Skeletal muscle cell (primary cell): ENCODE measurements at places on chromosomes 6 and 20.

DNA sequence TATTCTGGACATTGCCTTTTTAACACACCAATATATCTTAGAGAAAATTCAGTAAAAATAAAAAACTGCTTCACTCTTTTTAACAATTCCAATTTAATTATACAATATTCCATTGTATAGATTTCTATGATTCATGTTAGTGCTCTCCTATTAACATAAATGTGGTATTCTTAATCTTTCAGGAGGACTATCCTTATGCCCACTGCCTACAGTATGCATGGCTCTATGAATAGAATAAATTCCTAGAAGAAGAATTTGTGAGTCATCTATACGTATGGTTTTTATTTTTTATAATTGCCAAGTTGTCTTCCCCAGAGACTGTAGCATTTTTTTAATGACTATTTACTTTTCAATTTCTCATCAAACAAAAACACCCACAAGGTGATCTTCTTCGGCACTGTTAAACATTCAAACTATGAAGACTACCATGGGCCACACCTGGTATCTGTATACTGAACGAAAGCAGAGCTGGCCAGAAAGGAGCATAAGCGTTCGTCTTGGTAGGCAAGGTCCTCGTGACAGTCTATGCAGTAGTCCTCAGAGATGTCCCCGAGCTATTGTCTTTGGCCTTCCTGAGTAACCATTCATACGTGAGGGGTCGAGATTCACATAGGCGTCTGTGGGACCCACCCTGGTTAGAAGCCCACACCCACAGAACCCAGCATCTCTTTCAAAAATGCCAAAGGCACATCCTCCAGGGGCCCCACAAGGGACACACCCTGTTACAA, 74.6 kb downstream of the KIF16B start:
- DNase-seq: no peak

DNA sequence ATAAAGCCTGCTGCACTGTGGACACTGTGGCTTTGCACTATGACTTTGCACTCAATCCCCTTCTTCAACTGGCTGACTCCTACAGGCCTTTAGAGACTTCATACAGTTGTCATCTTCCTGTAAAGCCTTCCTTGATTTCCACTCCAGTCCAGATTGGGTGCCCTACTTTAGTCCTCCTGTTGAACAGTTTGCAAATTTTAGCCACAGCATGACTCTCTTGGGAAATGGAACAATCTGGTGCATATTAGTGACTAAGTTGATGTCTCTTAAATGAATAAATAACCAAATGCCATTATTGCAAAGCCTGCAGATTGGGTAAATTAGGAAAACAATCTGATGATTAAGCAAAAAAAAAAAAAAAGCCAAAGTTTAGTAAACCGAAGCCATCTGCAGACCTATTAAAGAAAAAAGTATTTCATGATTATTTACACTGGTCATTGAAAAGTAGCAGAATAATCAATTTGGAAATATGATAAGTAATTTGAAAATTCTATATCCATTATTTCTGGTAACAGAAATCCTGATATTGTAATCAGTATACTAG, 12.6 kb downstream of the PLCB4 start:
- no peak for DNase-seq

DNA sequence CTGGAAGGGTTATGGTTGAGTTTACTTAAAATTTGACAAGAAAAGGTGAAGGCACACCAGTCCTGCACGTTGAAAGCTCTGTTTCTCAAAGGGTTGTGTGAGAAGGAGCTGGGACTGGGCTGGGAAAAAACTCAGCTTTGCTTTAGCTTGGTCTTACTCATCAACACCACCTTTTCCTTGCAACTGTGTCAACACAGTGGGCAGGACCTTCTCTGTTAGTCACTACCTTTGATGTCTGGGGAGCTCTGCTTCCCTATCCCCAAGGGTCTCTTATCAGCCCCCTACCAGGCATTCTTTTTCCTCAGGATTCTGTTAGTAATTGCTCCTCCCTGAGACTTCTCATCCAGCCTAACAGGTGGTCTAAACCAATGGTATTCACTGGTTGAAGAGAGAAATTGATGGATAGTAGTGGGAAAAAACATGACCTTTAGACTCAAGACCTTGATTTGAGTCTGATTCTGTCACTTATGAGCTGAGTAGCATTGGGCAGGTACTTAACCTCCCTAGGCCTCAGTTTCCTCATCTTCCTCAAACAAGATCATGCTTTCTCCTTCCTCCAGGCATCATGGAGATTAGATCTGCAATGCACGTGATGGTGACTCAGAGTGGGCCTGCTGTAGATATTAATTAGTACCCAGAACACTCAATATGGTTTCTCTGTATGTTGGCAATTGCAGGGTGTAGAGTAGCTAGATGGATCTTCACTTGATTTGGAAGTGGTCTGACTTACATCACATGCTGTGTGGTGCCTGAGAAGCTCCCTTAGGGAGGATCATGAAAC, 17.2 kb upstream of the FOXA2 start:
- no peak for DNase-seq

DNA sequence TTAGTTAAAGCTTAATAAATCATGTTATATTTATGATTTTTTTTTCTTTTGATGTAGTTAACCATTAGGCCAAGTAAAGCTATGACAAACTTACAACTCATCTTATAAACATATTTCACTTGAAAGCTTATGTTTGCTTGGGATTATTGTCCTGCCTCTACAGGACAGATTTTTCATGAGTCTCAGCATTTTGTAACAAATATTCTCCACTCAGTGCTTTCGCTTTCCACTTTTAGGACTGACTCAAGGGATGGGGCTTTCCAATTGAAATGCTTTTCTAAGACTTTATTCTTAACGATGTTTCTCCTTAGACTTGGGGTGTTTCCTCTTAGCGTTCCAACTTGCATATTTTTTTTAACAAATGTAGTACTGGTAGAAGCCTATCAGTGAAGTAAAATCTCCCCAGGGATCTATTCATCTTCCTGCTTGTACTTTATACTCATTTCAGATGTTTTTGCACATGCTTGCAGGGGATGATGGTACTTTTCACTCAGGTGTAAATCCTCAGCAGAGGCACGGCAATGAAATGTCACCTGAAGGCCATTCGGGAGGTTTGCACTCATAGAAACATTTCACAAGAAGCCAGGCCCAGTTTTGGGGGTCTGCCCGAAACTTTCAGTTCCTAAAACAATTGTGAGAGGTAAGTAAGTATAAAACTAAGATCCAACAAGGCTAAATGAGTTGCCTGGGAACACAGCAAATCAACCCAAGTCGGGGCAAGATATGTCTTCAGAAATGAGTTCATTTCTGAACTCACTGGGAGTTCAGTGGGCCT, 298.1 kb upstream of the FOXQ1 start:
- DNase-seq: no peak

GRCh38 chr6:109087661-109088264, 6.9 kb downstream of the SESN1 start:
- no peak for DNase-seq

DNA sequence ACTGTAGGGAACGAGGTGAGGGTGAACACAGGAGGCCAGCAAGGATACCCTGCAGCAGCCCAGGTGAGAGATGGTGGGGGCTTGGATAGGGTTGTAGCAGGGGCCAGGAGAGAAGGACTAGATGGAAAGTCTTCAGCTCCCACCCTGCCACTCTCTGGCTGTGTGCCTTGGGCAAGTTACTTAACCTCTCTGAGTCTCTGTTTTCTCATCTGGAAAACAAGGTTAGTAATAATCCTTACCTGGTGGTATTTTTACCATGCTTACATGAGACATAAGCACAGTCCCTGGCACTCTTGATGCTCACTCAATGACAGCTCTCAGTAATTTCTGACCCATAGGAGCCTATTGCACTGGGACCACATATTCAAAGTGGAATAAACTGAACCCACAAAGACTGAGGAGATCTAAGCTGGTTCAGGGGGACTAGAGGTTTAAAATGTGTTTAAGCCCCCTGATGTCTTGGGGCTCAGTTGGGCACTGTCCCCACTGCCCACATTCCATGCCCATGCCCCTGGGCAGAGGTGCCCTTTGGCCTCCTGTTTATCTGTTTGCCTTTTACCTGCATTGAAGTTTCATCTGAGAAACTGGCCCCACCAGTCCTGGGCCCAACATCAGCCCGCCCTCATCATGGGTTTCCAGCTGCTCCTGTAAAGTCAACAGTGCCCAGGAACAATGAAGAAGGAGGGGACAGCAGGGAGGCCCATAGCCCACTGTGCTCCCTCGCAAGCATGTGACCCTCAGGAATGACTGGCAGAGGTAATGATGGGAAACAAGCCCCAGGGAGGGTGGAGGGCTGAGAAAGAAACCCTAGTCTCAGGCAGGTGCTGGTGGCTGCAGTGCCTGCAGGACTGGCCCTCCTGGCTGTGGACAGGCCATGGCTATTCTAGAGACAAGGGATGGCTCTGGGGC, 104.0 kb downstream of the VEGFA start:
- no peak for DNase-seq

DNA sequence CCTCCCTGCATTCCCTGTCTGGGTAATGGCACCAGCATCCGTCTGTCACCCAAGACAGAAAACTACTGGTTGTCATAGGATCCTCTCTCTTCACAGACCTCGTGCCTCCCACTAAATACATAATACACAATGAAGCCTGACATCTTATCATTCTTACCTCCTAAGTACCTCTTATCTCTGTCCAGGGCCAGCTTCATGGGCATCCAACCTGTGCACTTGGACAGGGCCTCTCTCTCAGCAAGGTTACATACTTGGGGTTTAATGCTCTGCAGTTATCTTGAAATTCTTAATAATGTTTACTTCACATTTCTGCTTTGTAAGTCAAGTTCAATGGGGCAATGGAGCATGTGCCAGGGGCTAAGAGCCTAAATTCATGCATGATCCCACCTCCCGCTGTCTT, 30.8 kb upstream of the KLHL31 start:
- no peak for DNase-seq

GRCh38 chr20:21134883-21135493, 9.1 kb downstream of the KIZ start:
- DNase-seq: no peak

DNA sequence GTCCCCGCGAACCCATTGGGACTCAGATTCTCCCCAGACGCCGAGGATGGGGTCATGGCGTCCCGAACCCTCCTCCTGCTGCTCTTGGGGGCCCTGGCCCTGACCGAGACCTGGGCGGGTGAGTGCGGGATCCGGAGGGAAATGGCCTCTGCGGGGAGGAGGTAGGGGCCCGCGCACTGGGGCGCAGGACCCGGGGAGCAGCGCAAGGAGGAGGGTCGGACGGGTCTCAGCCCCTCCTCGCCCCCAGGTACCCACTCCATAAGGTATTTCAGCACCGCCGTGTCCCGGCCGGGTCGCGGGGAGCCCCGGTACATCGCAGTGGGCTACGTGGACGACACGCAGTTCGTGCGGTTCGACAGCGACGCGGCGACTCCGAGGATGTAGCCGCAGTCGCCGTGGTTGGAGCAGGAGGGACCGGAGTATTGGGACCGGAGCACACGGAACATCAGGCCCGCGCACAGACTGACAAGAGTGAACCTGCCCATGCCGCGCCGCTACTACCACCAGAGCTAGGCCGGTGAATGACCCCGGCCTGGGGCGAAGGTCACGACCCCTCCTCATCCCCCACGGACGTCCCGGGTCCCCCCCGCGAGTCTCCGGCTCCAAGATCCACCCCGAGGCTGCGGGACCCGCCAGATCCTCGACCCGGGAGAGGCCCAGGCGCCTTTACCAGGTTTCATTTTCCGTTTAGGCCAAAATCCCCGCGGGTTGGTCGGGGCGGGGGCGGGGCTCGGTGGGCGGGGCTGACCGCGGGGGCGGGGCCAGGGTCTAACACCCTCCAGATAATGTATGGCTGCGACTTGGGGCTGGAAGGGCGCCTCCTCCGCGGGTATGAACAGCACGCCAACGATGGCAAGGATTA, 15.7 kb upstream of the HLA-A start:
- no peak for DNase-seq

- no peak for DNase-seq
Measured at GRCh38 chr6:138287144-138287955, 69.1 kb upstream of the PBOV1 start.

DNA sequence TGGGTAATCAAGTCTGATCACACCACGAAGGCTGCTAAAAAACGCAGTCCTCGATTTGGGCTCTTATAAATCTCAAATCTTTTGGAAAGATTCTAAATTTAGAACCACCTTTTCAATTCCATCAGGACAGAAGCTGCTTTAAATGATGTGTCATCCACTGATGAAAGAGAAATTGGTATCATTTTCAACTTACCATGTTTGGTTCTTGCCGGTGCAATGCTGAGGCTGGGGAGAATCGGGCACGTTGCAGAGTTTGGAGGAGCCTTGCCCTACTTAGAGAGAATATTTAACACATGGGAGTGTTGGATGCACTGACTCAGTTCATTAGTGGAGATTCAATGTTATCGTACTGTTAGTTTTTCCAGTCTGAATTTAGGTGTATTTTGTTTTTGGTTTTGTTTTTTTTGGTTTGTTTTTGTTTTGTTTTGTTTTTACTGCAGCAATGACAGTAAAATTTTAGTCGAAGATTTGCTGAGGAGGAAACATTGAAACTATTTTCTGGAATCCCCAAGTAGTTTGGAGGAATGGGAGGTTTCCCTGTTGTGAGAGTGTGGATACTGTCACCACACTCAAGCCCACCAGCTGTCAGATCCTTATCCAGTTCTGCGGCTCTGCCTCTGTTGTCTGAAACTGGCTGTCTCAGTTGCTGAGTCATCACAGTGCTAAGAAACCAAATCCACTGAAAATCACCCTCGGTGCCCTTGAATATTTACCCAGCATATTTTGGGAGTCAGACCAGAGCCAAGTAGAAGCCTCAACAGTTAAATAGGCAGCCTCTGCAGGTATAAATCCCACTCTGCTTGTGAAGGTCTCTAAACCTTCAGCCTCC, 497.0 kb downstream of the BTBD3 start:
- no peak for DNase-seq

DNA sequence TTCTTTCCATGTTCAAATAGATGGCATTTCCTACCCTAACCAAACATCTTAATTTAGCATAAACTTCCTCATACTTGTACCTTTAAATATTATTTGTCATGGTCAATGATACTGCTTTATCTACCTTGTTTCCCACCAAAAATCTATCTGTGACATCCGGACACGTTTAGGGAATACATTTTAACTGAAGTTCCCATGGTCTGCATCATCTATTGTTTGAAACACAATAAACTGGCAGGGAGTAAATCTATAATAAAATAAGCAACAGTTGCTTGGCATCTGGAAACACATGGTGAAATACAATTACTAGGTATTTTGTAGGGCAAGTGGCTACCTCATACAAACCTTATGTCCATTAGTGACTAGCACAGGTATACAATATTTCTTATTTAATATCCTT, 289.1 kb downstream of the GJA1 start:
- DNase-seq: no peak

DNA sequence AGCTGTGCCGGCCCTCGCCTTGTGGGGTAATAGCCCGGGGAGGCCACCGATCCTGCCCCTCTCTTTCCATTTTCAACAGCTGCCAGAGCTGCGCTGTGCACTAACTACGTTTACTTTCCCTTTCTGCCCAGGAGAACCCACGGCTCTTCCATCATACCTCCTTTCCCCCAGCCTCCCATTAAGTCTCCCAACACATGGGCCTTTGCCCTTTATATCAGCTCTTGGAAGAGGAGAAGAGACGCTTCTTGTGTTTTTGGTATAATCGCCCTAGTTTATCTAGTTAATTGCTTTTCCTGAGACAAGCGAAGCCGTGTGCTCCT, 637 bp downstream of the UBR2 start:
- no peak for DNase-seq
